ENCODE measurements at places on chromosomes 12 and 14.

DNA sequence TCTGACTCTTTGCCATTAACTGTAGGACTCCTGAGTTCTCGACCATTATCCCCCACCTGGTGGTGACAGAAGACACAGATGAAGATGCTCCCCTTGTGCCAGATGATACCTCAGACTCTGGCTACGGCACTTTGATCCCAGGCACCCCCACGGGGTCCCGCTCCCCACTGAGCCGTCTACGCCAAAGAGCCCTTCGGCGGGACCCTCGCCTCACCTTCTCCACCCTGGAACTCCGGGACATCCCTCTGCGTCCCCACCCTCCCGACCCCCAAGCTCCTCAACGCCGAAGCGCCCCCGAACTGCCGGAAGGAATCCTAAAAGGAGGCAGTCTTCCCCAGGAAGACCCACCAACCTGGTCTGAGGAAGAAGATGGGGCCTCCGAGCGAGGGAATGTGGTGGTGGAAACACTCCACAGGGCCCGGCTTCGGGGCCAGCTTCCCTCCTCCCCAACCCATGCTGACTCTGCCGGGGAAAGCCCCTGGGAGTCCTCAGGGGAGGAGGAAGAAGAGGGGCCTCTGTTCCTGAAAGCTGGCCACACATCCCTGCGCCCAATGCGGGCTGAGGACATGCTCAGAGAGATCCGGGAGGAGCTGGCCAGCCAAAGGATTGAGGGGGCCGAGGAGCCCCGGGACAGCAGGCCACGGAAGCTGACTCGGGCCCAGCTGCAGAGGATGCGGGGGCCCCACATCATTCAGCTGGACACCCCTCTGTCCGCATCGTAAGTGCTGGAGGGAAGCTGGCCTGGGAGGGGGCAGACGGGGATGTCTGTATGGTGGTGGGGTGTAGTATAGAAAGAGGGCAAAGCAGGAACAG is 14.4 kb downstream of the TNFRSF1A start:
- no peak for DNase-seq

DNA sequence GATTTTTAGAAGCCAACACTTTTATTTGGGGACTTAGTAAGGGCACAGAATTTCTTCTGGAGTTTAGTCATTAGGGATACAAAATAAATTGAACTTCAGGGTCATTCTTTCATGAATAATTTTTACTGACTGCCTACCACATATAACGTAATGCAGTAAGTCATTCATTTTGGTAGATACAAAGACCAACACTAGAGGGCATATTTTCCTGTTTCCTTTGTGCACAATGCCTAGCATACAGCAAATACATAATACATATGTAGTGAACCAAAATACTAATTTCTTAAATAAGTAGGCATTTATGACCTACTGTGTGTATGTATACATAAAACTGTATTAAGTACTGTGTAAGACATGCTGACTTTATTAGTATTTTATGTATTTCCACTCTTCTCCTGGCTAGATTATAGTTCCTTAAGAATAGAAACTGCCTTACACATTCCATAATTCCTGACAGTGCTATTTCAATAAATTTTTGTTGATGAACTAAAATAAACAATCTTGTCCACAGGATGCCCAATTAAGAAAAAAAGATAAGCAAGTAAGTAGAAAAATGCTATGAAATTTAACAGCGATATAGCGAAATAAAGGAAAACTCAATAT is 47.9 kb downstream of the PPP1R12A start:
- DNase-seq: no peak

- DNase-seq: peak; percentile 86
Measured at GRCh38 chr12:48817873-48818830, at the start of gene CACNB3. Gene CACNB3, plus strand, starts transcription at chr12:48818496. Its CDS starts 434 bp downstream, at chr12:48818930.

DNA sequence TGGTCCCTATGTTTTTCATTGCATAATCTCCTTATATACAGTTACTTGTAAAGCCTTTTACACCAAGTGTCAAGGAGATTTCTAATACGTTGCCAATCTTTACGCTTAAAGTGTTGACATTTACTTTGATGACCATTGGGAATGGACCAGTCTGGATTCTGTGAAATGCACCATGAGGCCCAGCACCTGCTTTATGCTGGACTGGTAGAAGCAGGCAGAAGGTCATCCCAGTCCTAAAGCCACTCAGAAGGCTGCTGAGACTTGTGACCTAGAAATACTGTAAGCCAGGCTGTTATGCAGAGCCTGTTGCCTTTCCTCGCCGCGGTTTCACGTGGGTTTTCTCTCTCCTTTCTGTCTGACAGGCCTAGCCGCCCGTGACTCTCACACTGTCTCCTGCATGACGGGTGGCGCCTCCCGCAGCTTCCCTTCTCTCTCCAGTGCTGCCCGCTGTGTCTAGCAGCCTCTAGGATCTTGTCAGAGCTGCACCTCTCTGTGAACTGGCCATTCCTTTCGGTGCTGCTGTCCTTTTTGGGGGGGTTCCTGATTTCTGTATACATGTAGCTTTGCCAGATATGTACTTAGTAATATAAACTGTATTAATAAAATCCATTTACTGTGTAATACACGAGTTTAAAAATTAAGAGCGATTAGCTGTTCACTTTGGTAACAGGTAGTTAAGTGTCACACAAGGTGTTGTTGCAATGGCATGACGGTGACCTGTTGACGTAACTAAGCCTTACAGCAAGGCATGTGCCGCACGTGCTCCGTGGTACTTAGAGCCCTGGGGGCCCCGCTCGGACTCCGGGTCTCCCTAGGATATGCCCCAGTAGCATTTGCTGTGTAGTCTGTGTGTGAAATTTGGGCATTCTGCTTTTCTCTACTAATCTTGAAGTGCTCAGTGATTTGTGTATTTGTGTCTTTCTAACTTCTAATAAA is 29.7 kb downstream of the XRCC3 start:
- no peak for DNase-seq

GRCh38 chr12:32870716-32871115 is 25.9 kb downstream of the PKP2 start:
- no peak for DNase-seq

GRCh38 chr14:104993306-104993705 is 7.7 kb downstream of the CLBA1 start:
- DNase-seq: no peak

GRCh38 chr12:47802312-47802711 is 17.4 kb downstream of the HDAC7 start:
- no peak for DNase-seq

GRCh38 chr12:74620921-74621320 is 83.3 kb downstream of the ATXN7L3B start:
- no peak for DNase-seq

DNA sequence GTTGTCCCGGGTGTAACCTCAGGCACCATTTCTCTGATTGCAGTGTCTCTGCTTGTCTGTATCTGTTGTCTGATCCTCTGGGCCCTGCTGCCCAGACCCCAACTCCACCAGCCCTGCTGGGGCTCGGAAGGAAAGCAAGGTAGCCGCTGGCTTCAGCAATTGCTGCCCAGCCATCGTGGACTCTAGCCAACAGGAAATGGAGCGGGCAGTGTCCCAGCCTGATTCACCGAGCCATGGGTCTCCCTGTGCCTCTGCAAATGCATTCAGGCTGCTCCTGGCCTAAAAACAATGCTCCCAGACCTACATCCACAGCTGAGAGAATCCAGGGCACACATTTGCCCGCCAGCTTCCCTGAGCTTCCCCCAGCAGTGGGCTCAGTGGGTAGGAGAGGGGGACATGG is 9.2 kb downstream of the TUNAR start:
- DNase-seq: no peak

DNA sequence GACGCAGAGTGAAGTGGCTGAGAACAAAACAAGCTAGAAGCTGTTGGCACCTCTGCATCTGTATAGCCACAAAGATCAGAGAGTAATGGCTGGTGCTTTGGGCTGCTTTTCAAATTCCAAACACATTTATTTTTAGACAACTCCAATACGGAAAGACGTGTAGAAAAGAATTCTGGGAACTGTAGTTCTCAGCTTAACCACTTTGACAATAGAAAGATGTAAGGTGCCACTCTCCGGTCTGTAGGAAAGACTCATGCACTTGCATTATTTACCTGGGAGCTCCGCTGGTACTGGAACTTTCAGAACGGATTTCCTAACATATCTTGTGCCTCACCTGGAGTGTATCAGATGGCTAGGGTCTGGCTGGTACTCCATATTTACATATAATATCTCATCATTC is 1.8 kb upstream of the OR4K2 start:
- DNase-seq: no peak

DNA sequence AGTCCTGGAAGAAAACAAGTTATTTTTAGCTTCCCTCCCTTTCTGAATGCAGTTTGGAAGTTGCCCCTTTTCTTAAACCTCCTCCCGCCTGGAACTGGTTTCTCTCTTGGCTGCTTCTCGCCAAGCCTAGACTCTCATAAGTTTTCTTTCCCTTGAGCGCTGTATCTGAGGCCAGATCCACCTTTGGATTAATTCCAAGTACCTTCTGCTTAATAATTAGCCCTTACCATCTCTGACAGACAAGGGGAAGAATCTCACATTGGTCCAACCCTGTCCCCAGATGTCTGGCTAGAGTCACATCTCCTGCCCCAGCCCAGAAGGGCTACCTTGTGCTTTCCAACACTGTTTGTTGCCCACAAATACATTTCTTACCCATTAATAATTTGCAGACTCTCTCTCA is 161.8 kb upstream of the RGS6 start:
- no peak for DNase-seq

GRCh38 chr12:105100207-105100985 is 7.1 kb upstream of the WASHC4 start:
- DNase-seq: no peak

DNA sequence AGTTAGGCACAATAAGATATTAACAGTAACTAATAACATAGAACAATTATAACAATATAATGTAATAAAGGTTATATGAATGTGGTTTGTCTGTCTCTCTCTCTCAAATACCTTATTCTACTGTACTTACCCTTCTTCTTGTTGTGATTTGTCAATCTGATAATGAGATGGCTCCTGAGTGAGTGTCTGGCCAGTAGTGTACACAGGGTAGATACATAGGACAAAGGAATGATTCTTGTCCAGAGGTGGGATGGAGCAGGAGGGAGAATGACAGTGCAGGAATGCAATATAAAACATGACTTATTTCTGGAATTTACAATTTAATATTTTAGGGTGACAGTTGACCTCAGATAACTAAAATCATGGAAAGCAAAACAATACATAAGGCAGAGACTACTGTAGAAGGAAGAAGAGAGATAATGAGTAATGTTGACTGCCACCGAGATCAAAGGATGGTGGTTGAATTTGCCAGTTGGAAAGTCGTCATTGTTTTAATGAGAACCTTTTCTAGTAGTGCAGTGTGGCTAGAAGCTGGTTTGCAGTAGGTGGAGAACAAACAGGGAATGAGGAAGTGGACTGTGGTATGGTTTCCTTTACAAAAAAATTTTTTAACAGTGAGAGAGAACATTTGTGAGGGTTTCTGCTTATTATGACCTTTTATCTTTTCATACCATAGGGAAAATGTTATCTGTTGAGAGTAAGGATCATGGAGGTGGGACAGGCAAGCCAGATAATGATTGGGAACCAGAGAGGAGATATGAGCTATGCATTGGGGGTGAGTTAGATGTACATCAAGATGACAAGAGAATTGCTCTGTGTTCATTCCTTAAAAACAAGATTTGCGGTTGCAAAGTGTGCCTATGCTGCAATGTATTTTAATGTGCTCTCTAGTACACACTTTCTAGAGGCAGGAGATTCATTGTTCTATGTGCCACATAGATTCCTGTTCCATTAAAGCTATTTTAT is 458.3 kb downstream of the BTG1 start:
- DNase-seq: no peak

DNA sequence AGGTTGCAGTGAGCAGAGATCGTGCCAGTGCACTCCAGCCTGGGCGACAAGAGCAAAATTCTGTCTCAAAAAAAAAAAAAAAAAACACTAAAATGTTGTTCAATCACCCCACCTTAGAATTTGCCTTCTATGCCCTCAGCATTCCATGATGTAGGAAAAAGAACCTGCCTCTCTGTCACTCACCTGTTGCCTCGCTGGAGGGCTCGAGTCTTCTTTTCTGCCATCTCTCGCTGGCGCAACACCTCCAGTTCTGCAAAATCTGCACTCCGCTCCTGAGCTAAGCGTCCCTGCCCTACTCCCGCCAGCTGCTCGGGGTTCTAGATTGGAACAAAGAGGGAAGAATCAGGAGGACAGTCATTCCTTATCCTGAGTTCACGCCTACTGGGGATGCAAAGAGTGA is 17.9 kb downstream of the TIMELESS start:
- no peak for DNase-seq

GRCh38 chr12:94954029-94954685 is 49.3 kb downstream of the NDUFA12 start:
- no peak for DNase-seq

- DNase-seq: peak; percentile 40
Measured at GRCh38 chr12:27592548-27592947, 68.5 kb downstream of the PPFIBP1 start.

DNA sequence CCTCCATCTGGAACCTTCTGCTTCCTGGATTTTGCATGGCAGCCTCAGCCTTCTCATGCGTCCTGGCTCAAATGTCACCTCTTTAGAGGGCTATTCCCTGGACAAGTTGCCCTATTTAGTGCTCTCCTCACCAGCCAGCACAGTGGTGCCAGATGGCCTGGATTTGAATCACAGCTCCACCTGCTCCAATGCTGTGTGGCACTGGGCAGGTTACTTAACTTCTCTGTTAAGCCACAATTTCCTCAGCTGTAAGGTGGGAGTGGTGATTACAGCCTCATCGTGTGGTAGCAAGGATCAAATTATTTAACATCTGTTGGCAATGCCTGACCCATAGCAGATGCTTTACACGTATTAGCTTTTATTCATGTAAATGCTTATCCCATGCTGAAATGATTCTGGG is 16.7 kb upstream of the POP5 start:
- DNase-seq: no peak

DNA sequence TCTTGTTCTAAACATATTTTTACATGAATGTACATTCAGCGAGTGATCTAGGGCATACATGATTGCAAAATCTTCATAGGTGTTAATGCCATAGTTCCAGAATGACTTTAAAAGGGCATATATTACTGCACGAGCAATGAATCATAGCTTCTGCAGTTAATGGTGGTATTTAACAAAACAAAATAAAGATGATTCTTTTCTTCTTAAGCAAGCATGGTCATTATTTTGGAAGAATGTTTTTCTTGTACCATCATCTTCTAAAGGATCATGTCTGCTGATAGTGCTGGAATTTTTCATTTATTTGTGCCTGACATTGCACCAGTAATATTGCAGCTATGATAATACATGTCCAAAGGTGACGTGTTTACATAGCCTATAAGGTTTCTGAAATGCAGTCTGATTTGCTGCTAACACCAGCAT is 388.6 kb downstream of the CCDC91 start:
- no peak for DNase-seq

- no peak for DNase-seq
Measured at GRCh38 chr12:3747543-3747942, 5.4 kb downstream of the CRACR2A start.

- no peak for DNase-seq
Measured at GRCh38 chr12:59118356-59118755, 198.1 kb upstream of the LRIG3 start.

DNA sequence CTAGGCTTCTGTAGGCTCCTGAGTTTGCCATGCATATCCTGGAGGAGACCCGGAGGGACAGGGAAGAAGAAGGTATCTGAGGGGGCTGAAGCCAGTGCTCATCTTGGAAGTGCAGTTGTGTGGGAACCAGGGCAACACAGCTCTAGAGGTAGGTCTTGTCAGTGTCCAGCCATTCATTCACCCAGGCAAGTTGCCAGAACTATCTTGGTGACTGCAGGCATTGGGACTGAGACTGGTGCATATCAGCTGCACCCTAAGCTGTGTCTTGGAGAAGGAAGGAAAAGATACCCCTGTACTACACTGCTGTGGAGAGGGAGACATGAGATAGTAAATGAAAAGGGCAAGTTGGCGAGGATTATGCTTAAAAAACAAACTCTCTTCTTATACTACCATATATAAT is 4.9 kb upstream of the WIF1 start:
- no peak for DNase-seq

- peak; percentile 65 for DNase-seq
Measured at GRCh38 chr14:103073876-103074728, 9.9 kb upstream of the LBHD2 start.
